KG1 (cell line): ENCODE measurements at places on chromosomes 5 and 9.

- no peak for DNase-seq
Observed at GRCh38 chr9:100472788-100473275, at the start of gene TMEFF1. Gene TMEFF1, plus strand, starts transcription at chr9:100473149. Its CDS starts 396 bp downstream, at chr9:100473545.

GRCh38 chr5:148685520-148686134, 31.3 kb upstream of the HTR4 start:
- DNase-seq, result no peak

- no peak for DNase-seq
Observed at GRCh38 chr9:1366276-1366675, 316.1 kb downstream of the DMRT2 start.

DNA sequence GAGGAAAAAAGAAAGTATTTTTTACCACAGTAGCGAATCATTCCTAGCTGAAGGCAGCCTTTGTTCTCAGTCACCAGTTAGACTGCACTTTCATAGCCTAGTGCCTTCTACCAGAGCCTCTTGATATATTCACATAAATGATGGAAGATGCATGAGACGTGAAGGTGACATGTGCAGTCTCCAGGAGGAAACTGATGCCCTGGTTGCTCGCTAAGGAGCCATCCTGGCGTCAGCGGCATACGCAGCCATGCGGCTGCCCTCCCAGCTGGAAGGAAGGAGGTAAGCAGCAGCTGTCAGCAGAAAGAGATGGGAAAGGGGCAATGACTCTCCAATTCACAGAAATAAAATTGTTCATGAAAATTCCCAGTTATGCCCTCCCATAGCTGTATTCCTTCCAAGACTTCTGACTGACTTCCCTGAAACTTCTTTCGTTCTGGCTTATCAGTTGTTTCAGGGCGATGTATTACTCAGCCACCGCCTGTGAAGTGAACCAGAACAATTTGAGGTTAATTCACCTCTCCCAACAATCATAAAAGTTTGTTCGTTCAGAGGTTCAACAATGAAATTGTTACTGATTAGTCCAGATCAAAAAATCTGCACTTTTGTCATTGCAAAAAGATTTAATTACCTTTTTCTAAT, 331.2 kb downstream of the NR2F1-AS1 start:
- no peak for DNase-seq

DNA sequence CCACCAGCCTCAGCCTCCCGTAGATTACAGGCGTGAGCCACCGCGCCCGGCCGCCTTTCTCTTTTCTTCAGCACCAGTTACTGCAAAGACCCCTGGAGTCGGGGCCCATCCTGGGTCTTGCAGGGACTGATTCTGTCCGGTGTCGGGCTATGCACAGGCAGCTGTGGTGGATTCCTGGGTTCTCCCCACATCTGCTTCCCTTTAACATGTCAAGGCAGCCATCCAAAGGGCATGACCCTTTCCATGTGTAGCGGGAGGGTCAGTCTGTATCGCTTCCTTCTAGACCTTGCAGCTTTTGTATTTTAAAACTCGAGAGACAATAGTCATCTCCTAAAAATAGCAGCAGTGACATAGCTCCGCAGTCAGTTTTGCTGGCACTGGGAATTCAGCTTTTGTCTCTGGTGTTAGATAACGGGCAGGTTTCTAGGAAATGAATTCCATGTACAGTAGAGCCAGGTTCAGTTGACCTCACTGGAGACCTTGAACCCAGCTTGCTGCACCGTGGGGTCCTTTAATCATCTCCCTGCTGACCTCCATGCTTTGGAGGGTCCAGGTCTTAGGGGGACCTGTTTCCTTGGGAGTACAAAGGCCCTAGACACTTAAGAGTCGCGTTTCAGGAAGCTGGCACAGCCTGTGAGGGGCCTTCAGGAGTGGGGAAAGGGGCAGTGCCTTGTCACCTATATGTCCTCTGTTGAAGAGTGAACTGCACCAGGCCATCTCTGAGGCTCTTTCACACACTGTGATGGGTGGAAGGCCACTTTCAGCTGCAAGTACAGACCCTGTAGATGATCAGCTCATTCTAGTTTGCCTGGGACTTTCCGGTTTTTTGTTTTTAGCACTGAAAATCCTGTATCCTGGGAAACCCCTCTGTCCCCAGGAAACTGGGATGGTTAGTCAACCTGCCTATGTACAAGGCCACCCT, 13.8 kb downstream of the ANKRD33B start:
- no peak for DNase-seq

DNA sequence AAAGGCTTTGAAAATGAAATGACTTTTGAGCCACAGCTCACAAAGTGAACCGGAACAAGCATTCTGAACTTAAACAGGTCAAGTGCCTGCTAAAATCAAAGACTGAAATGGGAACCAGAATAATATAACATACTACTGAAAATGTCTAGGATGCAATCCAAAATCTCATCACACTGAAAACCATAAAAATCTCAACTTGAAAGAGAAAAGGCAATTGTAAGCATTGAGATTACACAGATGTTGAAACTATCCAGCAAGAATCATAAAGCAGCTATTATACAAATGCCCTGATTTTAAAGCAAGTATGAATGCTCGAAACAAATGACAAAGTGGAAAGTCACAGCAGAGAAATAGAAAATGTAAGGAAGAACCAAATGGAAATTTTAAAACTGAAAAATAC, 211.5 kb upstream of the GAS1 start:
- DNase-seq, result no peak

DNA sequence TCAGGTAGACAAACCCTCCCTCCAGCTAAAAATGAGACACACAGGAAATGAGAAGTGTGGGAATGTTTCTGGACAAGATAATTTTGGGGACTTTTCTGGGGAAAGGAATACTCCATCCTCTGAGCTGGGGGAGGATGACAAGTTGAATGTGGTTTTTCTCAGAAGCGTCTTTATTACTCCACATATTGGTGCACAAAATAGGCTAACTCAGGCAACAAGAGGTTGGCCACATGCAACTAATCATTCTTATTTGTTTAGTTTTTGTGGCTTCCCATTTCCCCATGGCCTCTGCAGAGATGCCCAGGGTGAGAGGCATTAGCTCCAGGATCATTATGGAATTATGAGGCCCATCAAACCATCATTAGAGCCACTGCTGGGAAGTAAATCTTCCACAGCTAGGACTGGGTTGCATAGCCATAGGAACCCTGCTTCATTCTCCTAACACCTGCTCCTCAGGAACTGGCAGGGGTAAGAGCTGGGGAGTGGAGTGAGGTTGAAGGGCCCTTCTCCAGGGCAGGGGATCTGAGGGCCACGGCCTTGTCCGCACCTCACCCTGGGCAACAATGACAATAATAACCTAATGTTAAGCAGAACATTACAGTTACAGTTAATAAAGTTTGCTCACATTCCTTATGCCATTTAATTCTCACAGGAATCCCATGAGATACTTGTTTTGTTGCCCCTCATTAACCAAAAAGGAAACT, 9.3 kb upstream of the SIL1 start:
- DNase-seq, result no peak
